Stimulated activated CD4-positive, alpha-beta T cell treated with anti-CD3 and anti-CD28 coated beads, Interleukin-12 subunit alpha, Interleukin-12 subunit beta, amount 100 ng/mL, for 48 hours (primary cell): ENCODE measurements at places on chromosomes 7 and 10.

- no peak for DNase-seq
Observed at GRCh38 chr7:154375956-154376355, 323.8 kb downstream of the DPP6 start.

DNA sequence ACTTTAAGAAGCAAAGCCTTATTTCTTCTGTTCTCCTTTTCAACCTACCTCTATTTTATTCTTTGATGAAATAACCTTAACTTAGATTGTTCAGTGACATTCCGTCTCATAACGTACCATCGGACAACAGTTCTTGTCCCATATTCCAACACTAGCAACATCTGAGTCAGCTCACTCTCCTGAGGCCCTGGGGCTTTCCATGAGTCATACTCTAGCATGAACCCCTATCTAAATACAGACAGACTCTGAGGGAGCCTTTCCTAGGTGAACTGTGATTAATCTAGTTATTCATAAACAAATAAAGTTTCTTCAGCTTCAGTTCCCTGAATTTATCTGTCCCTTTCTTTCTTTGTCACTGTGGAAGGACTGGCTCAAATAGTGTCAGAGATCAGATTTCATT lies 168.7 kb upstream of the LYZL1 start:
- DNase-seq = no peak

GRCh38 chr10:101301111-101301731 lies 52.7 kb upstream of the BTRC start:
- peak; percentile 18 for DNase-seq

DNA sequence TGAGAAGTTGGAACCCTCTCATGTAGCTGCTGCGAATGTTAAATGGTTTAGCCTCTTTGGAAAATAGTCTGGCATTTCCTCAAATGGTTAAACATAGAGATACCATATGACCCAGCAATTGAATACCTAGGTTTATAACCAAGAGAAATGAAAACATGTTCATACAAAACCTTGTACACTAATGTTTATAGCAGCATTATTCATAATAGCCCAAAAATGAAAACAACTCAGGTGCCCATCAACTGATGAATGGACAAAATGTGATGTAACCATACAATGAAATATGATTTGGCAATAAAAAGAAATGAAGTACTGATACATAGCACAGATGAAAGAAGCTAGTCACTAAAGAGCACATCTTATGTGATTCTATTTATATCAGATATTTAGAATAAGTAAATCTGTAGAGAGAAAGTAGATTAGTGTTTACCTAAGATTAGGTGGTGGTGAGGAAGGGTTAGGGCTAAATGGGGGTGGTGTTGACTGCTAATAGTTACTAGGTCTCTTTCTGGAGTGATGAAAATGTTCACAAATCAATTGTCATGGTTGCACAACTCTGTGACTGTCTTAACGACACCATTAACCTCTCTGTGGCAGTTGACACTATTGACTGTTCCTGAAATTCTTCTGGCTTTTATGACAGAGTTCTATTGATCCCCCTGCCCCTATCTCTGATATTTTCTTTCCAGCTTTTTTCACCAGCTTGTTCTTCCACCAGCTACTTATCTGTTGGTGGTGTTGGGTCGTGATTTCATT lies 35.2 kb downstream of the VCL start:
- DNase-seq = no peak

- no peak for DNase-seq
Observed at GRCh38 chr10:29057822-29058331, 231.0 kb upstream of the LYZL1 start.

DNA sequence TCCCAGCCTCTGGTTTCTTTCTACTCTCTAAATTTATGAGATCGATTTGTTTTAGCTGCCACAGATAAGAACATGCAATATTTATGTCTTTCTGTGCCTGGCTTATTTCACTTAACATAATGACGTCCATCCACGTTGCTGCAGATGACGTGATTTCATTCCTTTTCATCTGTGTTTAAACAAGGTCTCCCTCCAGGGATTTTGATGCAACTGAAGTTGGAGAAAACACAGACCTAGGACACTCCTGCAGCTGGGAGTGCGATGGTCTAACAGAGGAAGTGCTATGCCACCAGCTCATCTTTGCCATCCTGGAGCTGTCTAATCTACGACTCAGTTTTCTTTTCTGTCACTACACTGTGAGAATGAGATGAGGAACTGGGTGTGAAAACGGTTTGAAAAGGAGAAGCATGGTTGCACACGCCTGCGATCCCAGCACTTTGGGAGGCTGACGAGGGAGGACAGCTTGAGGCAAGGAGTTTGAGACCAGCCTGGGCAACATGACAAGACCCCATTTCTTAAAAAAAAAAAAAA lies 1.5 kb upstream of the KCTD7 start:
- no peak for DNase-seq

GRCh38 chr7:41437257-41438196 lies 265.4 kb downstream of the INHBA start:
- DNase-seq = no peak

DNA sequence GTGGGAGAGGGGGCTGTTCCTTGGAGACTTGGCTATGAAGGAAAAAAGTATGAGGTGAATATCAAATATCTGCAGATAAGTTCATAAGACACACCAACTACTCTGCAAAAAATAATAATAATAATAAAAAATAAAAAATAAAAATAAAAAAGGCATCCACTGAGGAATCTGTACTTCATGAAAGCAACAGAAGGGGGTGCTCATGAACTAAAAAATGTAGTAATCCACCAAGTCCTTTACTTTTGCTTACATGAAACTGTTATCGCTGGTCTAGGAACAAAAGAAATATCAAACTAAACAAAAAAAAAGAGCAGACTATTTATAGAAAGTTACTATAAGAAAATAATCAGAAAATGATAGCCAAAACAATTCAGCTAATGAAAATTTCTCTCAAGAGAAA lies 579.0 kb downstream of the PHTF2 start:
- no peak for DNase-seq

- no peak for DNase-seq
Observed at GRCh38 chr7:30175180-30175579, 40.4 kb downstream of the MTURN start.

DNA sequence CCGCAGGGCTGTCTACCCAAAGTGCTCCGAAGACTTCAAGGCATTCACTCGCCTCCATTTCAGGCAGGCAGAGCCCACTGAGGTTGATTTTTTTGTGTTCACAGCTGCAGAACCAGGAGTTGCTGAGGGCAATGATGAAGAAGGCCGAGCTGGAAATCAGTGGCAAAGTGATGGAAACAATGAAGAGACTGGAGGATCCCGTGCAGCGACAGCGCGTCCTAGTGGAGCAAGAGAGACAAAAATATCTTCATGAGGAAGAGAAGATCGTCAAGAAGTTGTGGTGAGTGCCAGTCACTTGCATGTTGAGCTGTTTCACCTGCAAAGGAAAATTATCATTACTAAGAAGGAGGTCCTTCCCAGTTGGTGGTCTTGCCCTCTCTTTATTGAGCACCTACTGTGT lies 210.5 kb downstream of the ARHGAP21 start:
- DNase-seq = no peak

- no peak for DNase-seq
Observed at GRCh38 chr7:29924684-29925083, 64.9 kb downstream of the SCRN1 start.
